ENCODE measurements at places on chromosomes 16 and 17.
A peak's percentile ranks its signal among the peaks of the same experiment; 100 is the strongest.

- peak; percentile 53 for DNase-seq
These were observed 29.6 kb downstream of the XPO6 start for GRCh38 chr16:28182183-28182582.

- peak; percentile 50 for DNase-seq
These were observed 3.6 kb downstream of the IRF8 start for GRCh38 chr16:85902366-85903155.

DNA sequence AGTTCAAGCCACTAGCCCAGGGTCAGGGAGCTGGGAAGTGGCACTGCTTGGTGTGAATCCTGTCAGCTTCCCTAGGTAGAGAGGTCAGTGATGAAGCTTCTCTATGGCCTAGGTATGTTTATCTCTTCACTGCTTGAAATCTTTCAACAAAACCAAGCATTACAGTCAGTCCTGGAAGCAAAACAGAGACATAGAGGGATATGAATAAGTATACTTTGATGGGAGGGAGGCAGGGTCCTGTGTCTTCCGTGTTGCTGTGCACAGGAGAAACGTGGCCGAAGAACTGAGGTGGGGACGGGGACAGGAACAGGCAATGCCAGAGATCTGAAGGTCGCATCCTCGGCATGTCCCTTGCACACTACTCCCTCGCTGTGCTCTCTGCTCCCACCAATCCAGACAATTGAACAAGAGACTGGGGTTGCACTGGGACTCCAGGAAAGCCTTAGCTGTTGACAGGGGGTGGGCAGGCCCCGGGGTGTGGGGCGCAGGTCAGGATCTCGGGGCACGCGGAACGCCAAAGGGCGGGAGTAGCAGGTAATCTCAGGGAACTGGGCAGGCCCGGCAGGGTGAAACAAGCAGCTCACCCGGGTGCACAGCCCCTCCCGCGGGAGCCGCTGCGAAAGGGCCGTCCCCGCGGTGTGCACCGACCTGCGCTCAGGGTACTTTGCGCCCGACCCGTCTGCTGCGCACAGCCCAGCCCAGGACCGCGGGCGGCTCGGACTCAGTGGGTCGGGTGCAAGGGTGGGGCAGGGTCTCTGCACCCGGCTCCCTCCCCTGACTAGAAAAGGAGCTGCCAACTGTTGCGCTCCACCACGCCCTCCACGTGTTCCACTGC, at the start of gene MT1H:
MT1H (plus strand) TSS at position 810 of the 835 bp plus-strand sequence. CDS start 71 bp downstream, outside the sequence.
- DNase-seq = no peak

DNA sequence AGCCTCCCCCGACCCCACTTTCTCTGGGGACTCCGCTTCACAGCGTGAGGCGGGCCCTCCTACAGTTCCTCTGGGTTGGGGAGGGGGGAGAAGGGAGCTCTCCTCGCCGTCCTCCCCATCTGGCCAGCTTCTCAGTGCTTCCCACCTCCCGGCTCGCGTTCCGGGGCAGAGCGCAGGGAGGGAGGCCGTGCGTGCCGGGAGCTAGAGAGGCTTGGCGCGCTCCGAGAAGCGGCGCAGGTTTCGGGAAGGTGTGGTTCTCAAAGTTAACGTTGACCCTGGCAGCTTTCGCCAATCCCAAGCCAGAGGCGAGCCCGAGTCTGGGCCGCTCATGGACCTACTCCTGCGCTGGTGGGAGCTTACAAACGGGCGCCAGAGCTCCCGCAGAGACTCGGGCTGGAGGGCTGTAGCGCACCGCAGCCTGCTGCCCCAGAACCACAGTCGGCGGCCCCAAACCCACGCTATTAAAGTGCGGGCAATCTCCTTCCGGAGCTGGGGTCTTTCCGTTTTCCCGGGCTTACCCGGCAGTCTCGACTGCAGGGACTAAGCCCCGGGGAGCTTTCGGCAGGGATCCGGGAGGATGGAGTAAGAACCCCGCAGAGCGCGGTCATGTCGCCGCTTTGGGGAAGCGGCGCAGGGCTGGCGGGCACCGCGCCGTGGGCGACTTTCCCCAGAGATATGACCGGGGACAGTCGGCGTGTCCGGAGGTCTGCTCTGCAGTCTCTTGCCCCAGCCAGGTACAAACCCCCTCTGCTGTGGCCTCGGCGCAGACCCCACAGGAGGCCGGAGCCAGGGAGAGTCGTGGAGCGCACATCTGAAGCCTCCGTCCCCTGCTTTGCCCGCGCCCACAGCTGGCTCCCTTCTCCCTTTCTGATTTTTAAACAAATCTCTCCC, 787 bp downstream of the CDH11 start:
- DNase-seq = no peak

- no peak for DNase-seq
These were observed 16.7 kb upstream of the SLFN11 start for GRCh38 chr17:35390156-35390555.

- no peak for DNase-seq
These were observed 100.5 kb upstream of the HS3ST3A1 start for GRCh38 chr17:13702266-13702665.

- no peak for DNase-seq
These were observed 17.7 kb downstream of the LITAFD start for GRCh38 chr16:8899709-8900317.

DNA sequence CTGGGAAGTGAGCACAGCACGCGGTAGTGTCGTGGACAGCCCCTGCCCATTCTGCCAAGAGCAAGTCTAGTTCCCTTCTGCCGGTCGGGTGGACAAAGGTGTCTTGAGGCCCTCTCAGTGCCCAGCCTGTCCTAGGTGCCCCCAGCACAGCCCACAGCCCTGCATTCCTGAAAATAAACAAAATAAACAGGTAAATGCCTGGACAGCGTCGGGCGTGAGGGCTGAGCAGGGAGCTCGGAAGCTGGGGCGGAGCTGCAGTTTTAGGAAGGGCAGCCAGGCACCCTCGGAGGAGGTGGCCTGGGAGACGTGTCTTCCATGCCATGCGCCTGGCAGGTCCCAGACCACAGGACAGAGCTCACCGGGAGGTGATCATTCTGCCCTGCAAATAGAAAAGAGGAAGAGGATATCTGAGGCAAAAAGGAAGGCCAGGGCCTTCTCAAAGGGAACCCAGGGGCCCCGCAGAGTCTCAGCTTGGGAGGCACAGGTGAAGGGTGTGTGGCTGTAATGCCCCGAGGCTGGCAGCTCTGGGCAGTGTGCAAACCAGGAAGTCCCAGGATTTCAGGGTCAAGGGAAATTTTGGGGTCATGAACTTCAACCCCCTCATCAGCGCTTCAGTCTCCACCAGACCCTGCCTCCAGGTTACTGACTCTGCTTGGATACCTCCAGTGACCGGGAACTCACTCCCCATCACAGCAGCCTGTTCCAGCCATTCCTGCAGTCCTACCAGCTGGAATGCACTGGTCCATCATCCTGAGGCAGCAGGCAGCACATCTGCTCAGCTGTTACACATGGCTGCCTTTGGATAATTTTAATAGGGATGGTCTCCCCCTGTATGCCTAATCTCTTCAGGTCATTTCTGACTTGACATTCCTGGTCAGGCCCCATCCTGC, 1.7 kb downstream of the ZNF469 start:
- no peak for DNase-seq

GRCh38 chr17:57624386-57624785, 120.7 kb downstream of the CCDC182 start:
- DNase-seq = no peak

DNA sequence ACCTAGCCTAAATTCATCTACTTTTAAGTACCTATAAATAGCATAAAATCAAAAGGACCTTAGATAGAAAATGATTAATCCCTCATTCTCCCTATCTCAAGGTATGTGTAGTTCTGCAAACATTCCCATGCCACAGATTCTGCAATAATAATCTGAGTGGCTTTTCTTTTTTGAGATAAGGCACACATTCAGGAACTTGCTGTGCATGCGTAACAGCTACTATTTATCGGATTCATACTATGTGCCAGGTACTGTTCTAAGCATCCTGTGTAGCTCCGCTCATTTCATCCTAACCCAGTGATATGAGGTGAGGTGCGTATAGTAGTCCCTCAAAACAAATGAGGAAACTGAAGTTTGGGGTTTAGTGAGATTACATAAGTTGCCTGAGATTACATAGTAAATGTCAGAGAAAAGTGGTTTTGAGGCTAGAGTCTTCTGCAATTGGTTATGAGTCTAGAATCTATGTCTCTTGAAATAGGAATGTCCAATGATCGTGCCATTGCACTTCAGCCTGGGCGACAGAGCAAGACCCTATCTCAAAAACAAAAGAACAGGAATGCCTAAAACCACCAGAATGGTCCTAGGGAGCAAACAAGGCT, 2.0 kb upstream of the ZNF263 start:
- no peak for DNase-seq

DNA sequence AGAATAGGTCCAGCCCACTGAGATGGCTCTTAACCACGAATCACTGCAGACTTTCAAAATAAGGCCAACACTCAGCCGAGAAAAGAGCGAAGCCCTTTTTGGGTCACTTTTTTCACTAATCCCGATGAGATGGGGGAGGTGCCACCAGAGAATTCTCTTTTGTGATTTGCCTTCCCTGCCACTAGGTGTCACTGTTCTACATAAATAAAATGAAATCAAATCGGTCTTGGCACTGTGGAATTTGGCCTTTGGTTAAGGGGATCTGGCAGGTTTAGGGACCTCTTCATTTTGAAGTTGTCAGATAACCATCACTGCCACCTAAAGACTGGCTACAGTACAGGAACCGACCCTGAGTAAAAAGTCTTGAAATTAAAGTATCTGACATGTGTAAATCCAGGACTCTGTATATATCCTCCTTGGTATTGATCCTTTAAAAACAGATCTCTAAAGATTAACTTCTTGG, 147.0 kb downstream of the HS3ST4 start:
- DNase-seq = peak; percentile 42

- peak; percentile 1 for DNase-seq
These were observed 42.4 kb upstream of the NF1 start for GRCh38 chr17:31052187-31052889.

DNA sequence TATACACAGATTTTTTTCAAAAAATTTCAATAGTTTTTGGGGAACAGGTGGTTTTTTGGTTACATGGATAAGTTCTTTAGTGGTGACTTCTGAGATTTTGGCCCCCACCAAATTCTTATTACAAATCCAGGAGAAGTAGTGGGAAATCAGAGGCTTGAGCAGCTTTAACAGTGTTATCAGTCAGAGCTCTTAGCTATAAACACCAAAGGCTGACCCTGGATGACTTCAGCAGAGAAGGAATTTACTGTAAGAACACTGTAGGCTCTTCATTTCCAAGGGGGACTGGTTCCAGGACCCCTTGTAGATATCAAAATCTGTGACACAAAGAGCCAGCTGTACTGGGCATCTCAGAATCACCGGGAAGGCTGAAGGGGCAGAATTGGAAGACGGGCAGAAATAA, 17.8 kb downstream of the MPHOSPH6 start:
- DNase-seq = no peak

Measured in CD4-positive, alpha-beta T cell treated with Interleukin-2 at 100 ng/mL for 4 hours (primary cell).